ENCODE measurements at places on chromosomes 7 and 10.

GRCh38 chr7:155916926-155917655 lies 104.8 kb upstream of the SHH start:
- no peak for DNase-seq

DNA sequence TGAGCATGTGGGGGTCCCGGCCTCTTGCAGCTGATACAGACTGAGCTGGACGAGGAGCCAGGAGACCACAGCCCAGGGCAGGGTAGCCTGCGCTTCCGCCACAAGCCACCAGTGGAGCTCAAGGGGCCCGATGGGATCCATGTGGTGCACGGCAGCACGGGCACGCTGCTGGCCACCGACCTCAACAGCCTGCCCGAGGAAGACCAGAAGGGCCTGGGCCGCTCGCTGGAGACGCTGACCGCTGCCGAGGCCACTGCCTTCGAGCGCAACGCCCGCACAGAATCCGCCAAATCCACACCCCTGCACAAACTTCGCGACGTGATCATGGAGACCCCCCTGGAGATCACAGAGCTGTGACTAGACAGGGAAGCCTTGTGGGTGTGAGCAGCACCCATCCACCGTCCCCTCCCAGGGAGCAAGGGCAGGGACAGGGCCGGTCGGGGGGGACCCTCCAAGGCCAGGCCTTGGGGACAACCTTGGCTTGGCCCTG lies 36.1 kb downstream of the PSAP start:
- DNase-seq = no peak

- DNase-seq = no peak
Measured at GRCh38 chr10:28317760-28318159, 14.9 kb upstream of the MPP7 start.

DNA sequence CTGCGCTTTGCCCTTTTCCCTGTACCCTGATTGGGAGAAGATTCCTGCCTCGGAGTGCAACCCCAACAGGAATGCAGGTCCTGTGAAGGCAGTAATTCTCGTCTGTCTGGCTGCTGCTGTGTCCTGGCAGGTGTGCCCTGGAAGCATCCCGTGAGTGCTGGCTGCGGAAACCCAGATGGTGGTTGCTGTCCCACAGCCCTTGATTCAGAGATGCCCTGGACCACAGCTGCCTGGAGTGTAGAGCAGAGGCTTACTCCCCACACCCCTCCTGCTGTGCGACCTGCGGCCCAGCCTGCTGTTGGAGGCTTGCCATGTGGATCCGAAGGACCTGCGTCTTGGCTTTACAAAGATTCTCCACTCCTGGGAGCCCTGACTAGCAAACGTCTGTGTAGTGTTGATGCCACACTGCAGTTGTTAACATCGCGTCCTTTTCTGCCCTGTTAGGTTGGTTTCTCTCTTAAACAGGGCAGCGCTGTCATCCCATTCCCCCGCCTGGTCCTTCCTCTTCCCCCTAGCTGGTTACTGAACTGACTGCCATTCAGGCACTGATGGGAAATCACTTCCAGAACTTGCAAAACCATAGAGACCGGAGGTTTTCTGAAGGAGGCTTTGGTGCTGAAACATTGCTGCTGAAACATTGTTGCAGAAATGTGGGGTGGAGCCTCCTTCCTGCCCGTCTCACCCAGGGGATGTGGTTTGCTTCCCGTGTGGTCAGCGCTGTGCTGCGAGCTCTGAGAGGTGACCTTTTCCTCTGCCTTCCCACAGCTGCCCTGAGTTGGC lies 53.3 kb downstream of the DNAJB6 start:
- DNase-seq = no peak

Data from stimulated activated CD4-positive, alpha-beta T cell treated with anti-CD3 and anti-CD28 coated beads, Interleukin-12 subunit alpha, Interleukin-12 subunit beta, amount 100 ng/mL, for 4 hours (primary cell).